Ovary (tissue), 10 donors: ENCODE measurements at places on chromosomes 11 and 22. TPM values are rescaled to one million over a fixed set of nuclear protein-coding genes. Genes with fewer than 3 reads are reported as not detected.

TTC36 gene
- polyA plus RNA-seq: 0.18 TPM

GAL3ST3 gene
- not detected for polyA plus RNA-seq

PLEKHB1 gene
- 9.6 TPM for polyA plus RNA-seq

CNIH2 gene
- 0.36 TPM for polyA plus RNA-seq

TRIM66 gene
- polyA plus RNA-seq: 2.6 TPM

IGLL5 gene
- 1.7 TPM for polyA plus RNA-seq
